Activated T-helper 9 cell treated with anti-CD3 and anti-CD28 coated beads, Interleukin-2, amount 50 U/mL, for 16 hours (primary cell): ENCODE measurements at places on chromosomes 7 and 10.

GRCh38 chr10:7015457-7015856 lies 395.4 kb downstream of the SFMBT2 start:
- no peak for DNase-seq

GRCh38 chr10:89221919-89222318 lies 14.8 kb upstream of the CH25H start:
- no peak for DNase-seq

- no peak for DNase-seq
Measured at GRCh38 chr7:132004529-132004928, 448.1 kb upstream of the PODXL start.

- no peak for DNase-seq
Measured at GRCh38 chr7:100602889-100603725, 944 bp downstream of the PCOLCE start.

- no peak for DNase-seq
Measured at GRCh38 chr10:7475939-7476338, 65.1 kb upstream of the SFMBT2 start.

DNA sequence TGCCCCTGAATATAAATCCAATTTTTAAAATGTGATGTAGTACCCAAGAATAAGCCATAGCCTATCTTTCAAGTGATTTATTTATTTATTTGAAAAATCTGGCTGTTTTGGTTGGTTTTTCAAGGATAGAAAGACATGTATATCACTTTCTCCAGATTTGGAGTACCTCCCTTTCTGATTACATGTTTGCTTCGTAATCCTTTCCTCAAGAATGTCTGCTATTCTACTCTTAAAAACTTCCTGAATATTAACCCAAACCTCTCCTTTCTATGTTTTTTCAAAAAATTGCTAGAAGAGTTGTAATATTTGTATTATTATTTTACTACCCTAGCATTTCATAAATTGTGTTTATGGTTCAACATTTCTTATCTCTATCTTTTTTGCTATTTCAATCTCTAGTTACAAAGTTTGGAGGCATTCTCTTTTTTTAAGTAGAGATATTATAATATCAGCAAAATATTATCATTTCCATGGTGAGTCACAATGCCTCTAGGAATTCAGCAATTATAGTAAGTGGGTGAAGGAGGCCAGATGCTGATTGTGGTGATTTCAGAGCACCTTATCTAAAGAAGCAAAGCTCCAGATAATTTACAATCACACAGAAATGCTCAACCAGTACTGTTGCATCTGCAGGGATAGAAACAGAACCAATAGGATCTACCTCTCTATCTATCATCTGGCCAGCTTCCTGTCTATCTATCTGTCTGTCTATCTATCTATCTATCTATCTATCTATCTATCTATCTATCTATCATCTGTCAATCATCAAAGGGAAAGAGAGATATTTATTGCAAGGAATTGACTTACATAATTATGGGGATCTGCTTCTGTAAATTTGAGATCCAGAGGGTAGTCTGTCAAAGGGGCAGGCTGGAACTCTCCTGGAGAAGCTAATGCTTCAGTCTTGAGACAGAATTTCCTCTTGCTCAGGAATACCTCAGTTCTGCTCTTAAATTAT lies 412.5 kb upstream of the SEMA3C start:
- no peak for DNase-seq

- peak; percentile 57 for DNase-seq
Measured at GRCh38 chr7:99375070-99375807, 709 bp downstream of the ARPC1B start.

DNA sequence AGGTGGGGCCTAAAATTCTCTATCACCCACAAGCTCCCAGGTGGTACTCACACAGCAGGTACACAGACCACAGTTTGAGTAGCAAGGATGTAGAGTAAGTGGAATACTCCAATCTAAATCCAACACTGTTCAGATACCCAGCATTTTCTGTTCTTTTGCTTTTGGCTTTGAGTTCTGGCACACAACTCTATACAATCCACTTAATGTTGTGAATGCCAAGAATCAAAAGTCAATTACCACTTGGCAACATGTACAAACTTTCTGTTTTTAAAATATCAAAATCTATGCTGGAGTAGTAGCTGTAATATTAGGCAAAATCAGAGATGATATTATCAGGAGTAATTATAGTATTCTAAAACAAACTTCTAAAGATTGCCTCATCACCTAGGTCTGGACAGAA lies 133.4 kb upstream of the LRRTM3 start:
- no peak for DNase-seq

DNA sequence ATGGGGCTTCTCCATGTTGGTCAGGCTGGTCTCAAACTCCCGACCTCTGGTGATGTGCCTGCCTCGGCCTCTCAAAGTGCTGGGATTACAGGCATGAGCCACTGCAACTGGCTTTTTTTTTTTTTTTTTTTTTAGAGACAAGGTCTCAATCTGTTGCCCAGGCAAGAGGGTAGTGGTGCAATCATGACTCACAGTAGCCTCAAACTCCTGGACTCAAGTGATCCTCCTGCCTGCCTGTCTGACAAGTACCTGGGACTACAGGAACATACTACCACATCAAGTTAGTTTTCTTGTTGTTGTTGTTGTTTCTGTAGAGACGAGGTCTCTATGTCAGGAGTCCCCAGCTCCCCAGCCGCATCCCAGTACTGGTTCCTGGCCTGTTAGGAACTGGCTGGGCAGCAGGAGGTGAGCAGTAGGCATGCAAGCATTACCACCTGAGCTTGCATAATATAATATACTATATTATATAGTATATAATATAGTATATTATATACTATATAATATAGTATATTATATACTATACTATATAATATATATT lies 55.7 kb downstream of the TPK1 start:
- DNase-seq, result no peak

DNA sequence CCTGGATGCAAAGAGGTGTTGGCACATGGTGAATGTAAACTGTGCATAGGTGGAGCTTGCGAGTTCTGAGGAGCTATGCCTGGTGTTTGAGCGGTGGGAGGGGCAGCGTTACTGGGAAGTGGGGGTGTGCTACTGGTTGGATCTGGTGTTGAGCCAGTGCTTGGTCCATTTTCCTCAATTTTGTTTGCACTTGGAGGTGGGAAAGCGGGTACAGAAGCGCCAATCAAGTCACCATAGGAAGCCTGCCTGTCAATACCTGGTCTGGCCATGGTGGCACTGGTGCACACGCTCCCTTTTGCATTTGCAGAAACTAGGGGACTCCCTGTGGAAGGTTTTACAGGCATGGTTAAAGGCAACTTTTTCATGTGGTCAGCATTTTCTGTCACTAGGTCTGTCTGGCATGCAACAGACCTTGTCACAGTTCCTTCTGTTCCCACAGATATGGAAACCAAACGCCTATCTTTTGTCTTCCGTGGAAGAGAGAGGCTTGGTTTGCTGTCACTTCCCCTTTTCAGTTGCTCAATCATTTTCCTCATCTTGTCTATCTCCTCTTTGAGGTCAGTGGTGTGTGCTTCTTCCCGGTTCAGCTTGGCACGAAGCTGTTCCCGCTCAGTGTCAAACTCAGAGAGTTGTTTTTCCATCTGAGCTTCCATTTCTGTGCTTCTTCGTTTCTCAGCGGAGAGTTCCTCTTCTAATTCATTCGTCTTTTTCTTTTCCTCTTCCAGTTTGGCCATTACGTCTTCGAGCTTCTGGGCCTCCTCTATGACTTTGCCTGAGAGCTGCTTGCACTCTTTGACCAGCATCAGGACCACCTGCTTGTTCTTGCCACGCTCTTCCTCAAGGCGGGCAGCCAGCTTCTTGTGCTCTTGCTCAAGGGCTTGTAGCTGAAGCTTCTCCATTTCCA lies 81.1 kb downstream of the CTTNBP2 start:
- DNase-seq, result no peak

GRCh38 chr10:123135415-123136141 lies at the start of gene HMX3:
TSS of gene HMX3 (plus strand) at chr10:123135970. CDS start at chr10:123136051, 81 bp downstream.
- DNase-seq, result no peak

DNA sequence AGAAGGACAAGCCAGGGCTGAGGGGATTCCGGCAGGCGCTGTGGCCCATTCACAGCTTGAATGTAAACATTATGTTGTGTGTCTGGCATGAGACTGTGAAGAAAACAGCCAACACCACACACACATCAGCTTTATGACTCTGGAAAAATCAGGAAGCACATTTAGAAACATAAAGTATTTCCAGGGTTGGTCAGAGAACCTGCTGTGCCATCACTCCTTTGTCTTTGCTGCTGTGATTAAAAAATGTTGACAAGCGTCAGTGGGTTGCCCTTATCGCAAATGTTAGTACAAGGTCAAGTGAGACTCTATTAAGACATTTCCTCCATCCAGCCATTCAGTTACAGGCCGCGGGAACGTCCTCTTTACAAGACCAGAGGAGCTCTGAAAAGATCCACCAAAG lies 95.4 kb downstream of the TAX1BP1 start:
- no peak for DNase-seq

GRCh38 chr10:65798133-65798532 lies 1127.7 kb upstream of the LRRTM3 start:
- no peak for DNase-seq

GRCh38 chr7:95840953-95841950 lies 68.9 kb downstream of the DYNC1I1 start:
- DNase-seq, result no peak

DNA sequence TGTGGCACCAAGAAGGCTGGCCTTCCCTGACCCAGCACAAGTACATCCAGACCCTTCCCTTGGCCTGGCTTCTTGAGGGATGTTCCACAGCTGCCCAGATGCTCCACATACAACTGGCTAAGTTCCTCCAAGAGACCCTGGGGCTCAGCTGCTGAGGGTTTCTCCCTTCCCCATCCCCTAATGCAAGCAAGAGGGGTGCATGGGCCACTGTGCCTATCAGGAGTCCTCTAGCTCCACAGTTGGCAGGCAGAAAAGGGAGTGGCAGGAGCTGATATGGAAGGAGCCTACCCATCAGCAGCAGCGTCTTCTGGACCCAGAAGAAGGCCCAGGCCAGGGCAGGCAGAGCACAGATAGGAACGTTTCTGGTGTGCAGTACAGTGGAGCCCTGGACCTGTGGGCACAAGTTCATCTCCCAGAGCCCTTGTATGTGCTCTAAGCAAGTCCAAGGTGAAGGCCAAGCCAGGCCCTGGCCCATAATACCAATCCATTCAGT lies 26.2 kb downstream of the VSIR start:
- DNase-seq, result no peak

DNA sequence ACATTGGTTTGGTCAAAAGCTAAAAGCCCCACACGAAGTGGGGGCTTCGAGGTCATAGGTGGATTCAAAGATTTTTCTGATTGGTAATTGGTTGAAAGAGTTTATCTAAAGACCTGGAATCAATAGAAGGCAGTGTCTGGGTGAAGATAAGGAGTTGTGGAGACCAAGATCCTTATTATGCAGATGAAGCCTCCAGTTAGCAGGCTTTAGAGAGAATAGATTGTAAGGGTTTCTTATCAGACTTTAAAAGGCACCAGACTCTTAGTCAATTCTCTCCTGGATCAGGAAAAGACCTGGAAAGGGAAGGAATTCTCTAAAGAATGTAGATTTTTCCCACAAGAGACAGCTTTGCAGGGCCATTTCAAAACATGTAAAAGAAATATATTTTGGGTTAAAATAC lies 260.2 kb downstream of the PHF14 start:
- no peak for DNase-seq

- no peak for DNase-seq
Measured at GRCh38 chr10:91050371-91051034, 129.6 kb upstream of the ANKRD1 start.

DNA sequence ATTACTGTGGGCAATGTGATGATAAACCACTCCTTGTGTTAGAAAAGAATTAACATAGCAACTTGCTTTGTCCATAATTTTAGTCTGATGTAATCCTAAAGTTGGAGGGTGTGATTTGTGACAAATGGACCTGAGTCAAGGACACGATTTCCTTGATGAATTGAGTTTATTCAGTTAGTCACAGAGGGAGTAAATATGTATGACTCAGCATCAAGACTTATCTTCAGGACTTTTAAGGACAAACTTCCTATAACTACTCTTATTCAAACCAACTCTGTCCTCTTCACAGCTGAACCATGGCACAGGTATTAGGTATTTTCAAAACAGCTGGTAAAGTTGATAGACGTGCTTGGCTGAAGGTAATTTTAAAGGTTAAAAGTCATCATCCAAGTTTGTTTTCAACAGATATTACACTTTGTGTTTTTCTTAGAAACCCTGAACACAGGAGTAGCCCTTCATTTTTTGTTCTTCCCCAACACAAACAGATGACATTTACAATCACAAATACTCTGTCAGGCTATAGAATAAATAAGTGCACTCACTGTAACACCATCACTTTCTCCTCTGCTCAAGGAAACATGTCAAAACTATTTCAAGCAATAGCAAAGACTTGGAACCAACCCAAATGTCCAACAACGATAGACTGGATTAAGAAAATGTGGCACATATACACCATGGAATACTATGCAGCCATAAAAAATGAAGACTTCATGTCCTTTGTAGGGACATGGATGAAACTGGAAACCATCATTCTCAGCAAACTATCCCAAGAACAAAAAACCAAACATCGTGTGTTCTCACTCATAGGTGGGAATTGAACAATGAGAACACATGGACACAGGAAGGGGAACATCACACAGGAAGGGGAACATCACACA lies 54.5 kb downstream of the COA1 start:
- no peak for DNase-seq

DNA sequence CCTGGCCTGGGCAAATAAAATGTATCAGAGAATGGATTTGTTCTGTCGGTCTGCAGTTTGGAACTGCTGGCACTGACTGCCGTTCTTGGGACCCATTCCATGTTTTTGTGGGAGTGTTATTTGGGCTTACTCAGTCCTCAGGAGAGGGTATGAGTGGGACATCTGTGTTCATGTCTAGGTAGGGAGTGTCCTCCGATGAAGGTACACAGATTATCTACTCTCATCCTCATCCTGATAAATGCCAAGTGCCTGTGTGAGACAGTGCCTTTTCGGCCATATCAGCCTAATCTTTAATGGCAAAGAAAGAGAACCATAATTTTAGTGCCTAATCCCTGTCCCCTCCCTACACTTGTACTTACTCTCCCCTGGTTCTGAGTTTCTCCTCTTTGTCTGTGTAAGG lies 409.4 kb downstream of the REEP3 start:
- no peak for DNase-seq

GRCh38 chr7:96300986-96301385 lies 20.9 kb downstream of the SLC25A13 start:
- DNase-seq, result no peak

- no peak for DNase-seq
Measured at GRCh38 chr7:120774481-120774880, 83.5 kb downstream of the TSPAN12 start.

- DNase-seq, result no peak
Measured at GRCh38 chr7:131600085-131600881, 43.9 kb upstream of the PODXL start.
